ENCODE measurements at places on chromosomes 6 and 20. TPM values are rescaled to one million over a fixed set of nuclear protein-coding genes. Genes with fewer than 3 reads are reported as not detected.

C4A gene
- 1.7 TPM for total RNA-seq

PBOV1 gene
- not detected for total RNA-seq

BMP6 gene
- 0.37 TPM for total RNA-seq

AGER gene
- 1.4 TPM for total RNA-seq

MLIP gene
- not detected for total RNA-seq

ELOVL2 gene
- total RNA-seq = 9.1 TPM

GRCh38 chr6:144181639-144182038 lies 31.3 kb downstream of the STX11 start:
- no peaks in the 10 kb centered on the region for H3K4me1 ChIP-seq
- H3K27ac ChIP-seq = no peak overlapping the region
- DNase-seq = no peak
- H3K27me3 ChIP-seq = no peaks in the 10 kb centered on the region
- no peaks in the 10 kb centered on the region for H3K36me3 ChIP-seq

DNA sequence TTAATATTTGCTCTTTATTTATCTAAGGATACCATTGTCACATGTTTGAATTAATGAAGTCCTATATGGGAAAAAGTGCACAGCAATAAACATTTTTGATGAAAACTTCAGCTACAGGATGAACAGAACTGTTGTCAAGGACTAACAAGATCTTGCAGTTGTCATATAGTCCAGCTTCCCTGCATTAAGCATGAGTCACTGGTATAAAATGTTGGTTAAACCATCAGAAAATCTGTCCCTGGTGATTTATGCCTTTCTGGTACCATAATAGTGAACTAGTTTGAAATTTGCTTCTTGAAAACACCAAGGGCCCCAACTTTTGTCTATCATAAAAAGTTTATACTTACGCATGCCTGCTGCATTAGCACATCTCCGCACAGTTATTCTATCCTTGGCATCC lies 60.4 kb upstream of the RSPO3 start:
- no peak for DNase-seq
- H3K27me3 ChIP-seq = no peaks in the 10 kb centered on the region
- H3K27ac ChIP-seq = no peak overlapping the region
- H3K36me3 ChIP-seq = no peaks in the 10 kb centered on the region
- H3K4me1 ChIP-seq = no peaks in the 10 kb centered on the region
- no peak overlapping the region for H3K4me3 ChIP-seq

- no peak overlapping the region for H3K27ac ChIP-seq
- DNase-seq = no peak
- H3K27me3 ChIP-seq = no peaks in the 10 kb centered on the region
- no peaks in the 10 kb centered on the region for H3K36me3 ChIP-seq
- H3K4me3 ChIP-seq = no peak overlapping the region
Observed at GRCh38 chr6:139605350-139605749, 230.9 kb upstream of the CITED2 start.

Data from neural progenitor cell (in vitro differentiated cells).